ENCODE measurements at places on chromosomes 12 and 14. TPM values are rescaled to one million over a fixed set of nuclear protein-coding genes. Genes with fewer than 3 reads are reported as not detected.

The MIP gene
- not detected for total RNA-seq

The TEX22 gene
- total RNA-seq = 2.1 TPM

The PLEKHA5 gene
- total RNA-seq = 13.4 TPM

The TPPP2 gene
- not detected for total RNA-seq

The RFC5 gene
- total RNA-seq = 24.8 TPM

DNA sequence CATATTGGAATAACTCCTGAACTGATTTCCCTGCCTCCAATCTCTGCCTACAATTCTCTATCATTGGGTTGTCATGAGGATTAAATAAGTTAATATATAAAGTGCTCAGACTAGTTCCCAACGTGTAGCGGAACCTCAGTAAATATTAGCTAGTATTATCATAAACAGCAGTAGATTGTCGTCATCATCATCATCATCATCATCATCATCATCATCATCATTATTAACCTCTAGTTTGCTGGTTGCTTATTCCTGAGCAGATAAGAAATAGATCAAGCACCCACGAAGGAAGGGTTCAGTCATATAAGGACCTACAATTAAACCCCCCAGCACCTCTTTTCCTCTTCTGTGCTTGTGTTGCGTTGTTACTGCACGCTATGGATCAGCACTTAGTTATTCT lies 48.8 kb upstream of the PARP11 start:
- no peaks in the 10 kb centered on the region for H3K4me1 ChIP-seq
- peaks cover 6% of the 10 kb centered on the region for H3K27me3 ChIP-seq
- H3K4me3 ChIP-seq = no peak overlapping the region
- DNase-seq = no peak
- H3K36me3 ChIP-seq = no peaks in the 10 kb centered on the region
- no peak overlapping the region for H3K27ac ChIP-seq

GRCh38 chr14:21350539-21350938 lies 33.3 kb downstream of the SUPT16H start:
- H3K4me1 ChIP-seq = no peaks in the 10 kb centered on the region
- no peak overlapping the region for H3K4me3 ChIP-seq
- H3K27ac ChIP-seq = no peak overlapping the region
- H3K27me3 ChIP-seq = peaks cover 8% of the 10 kb centered on the region

Measured in endothelial cell of umbilical vein (primary cell).